ENCODE measurements at places on chromosomes 3 and 15. TPM values are rescaled to one million over a fixed set of nuclear protein-coding genes. Genes with fewer than 3 reads are reported as not detected.

DNA sequence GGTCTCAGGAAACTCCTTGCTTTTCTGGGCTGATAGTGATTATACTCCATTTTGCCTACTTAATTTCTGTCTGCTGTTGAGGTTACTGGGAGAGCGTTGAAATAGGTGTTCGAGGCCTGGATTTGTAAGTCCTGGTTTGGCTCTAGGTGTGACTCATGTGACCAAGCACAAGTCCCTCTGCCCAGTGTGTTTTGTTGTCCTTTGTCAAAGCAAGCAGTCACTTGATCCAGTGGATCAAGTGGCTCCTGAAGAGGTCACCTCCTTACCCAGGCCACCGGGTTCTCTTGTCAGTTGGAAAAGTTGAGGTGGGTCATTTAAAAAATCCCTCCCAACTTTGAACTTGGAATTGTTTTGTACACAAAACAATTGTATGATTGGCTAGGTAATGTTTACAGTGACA is 70.0 kb downstream of the LPP start:
- no peak for DNase-seq

- DNase-seq: no peak
Measured at GRCh38 chr3:4935347-4935746, 43.9 kb upstream of the BHLHE40 start.

DNA sequence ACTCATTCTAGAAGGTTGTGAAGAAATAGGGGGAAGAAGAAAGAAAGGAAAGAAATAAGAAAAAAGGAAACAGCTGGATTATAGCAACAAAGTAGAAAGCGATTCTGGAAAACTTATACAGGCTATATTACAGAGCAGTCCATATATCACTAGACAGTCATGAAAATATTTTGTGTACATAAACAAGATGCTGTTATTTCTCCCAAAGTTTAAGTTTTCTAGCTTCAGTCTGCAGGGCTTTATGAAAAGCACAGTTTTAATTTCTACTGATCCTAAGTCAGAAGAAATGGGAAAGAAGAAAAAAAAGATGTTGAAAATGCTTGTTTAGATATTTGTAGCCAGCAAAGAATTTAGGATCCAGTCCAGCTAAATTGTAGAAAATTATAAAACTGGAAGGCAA is 321.4 kb upstream of the NDN start:
- DNase-seq: no peak

- no peak for DNase-seq
Measured at GRCh38 chr3:178827285-178827856, 244.2 kb downstream of the ZMAT3 start.

GRCh38 chr3:194282436-194283122 is 68.5 kb downstream of the CPN2 start:
- DNase-seq: no peak

GRCh38 chr3:12620305-12620704 is 43.6 kb downstream of the RAF1 start:
- DNase-seq: no peak

DNA sequence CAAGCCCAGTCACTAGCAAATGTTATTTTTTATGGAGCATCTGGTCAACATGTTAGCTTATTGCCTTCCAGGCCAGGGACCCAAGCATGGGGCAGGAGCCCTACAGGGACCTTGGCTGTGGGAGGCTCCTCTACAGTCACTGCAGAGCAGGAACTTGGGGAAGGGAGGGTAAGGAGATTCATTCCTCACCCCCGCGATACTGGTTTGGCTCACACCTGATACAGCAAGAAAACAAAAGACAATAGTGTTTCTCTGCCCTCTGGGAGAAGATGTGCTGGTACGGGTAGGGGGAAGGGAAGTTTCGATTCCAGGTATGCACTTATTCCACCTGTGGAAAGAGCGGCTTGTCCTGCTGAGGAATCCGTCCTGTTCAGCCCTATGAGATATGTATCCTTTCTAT is 77.6 kb downstream of the SLC12A8 start:
- DNase-seq: no peak

DNA sequence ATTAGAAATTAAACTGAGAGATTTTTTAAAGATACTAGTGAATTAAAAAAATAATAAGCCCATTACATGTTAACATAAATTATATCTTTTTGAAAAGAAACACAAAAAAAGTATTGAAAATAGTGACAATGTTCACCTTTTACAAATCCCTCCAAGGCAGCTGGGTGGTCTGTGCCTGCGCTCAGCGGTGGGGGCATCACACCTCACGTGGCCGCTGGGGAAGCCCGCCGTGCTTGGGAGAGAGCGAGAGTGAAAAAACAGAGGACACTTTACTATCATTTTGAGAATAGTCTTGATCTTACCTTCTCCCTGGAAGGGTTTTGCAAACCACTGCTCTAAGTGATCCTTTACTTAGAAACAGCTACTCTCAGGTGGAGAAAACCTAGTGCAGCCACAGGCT is 76.9 kb downstream of the CRTC3 start:
- no peak for DNase-seq

GRCh38 chr3:30578479-30578878 is 27.9 kb upstream of the TGFBR2 start:
- DNase-seq: no peak

DNA sequence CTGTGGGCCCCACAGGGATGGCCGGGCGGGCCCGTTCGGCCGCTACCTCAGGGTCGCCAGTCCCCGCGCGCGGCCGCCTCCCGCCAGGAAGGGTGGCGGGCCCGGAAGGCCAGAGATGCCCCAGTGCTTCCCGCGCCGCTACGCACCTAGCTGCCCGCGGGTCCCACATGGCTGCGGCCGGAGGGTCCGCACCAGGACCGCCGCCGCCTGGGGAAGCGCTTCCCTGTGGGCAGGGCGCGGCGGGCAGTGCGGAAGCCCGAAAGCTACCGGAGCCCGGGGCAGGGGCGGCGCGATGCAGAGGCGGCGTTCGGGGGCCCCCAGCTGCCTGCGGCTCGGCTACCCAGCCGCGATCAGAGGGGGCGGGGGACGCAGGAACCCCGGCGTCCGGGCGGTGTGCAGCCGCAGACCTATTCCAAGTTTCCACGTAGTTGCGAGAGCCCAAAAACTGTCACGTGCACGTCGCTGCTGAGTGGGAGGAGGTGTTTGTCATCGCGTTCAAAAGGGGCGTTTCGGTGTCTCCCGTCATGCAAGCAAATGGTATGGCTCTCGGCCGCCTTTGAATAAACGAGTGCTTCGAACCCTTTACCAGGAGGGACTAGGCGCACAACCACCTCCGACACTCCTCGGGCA is at the start of gene TRANK1:
TRANK1 (minus strand) TSS at position 414 of the 630 bp plus-strand sequence; CDS start at position 169, 245 bp downstream.
- DNase-seq: peak; percentile 51

- no peak for DNase-seq
Measured at GRCh38 chr3:123807820-123808219, 76.3 kb downstream of the MYLK start.

DNA sequence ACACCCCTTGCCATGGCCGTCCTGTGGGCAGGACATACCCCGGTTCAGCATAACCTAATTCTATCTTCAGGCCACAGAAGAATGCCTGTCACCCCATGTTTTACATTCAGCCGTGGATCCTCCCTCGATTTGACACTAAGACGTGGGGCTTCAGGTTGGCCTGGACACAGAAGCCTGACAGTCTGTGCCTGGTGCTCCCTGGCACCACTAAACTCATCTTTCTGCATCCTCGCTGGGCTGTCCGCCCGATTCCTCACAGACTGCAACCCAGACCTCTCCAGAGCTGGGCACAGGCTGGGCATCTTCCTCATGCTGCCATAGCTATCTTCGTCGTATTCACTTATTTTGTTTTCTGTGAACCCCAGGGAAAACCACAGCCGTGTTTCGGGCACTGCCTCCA is 117.8 kb upstream of the IQSEC1 start:
- DNase-seq: no peak

GRCh38 chr15:65079580-65079979 is 3.0 kb downstream of the KBTBD13 start:
- DNase-seq: no peak

Gene LINGO1
- total RNA-seq: 45.7 TPM

Gene SLC12A1
- total RNA-seq: 0.16 TPM

DNA sequence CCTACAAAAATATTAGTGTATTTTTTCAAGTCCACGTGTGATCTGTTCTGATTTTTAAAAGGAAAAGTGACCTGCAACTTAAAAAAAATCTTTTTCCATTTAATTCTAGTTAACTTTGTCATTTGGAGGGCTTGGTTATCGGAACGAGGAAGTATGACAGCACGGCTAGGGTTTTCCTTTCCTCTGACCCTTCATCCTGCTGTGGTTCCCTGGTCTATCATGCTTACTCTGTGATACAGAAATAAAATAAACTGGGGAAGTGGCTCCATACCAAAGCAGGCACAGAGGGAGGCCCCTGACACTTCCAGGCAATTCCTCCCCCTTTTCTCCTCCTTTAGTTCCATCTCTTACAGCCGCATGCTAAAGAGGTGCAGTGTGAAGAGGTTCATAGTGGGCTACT is 491.3 kb downstream of the EDEM1 start:
- no peak for DNase-seq

DNA sequence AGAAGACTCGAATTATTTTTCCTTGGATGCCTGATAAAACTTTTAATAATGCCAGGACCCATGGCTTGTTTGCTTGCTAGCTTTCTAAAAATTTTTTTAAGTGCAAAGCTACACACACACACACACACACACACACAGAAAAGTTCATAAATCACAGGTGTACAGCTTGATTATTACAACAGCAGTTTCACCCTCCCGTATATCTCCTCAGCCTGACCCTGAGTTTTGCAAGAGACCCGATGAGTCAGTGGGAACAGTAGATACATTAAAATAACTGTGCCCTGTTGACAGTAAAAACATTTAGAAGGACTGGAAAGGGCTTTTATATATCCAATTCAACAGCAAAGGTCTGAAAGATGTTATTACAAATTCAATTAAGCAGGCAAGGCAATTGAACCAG is 46.7 kb downstream of the EMC4 start:
- no peak for DNase-seq

DNA sequence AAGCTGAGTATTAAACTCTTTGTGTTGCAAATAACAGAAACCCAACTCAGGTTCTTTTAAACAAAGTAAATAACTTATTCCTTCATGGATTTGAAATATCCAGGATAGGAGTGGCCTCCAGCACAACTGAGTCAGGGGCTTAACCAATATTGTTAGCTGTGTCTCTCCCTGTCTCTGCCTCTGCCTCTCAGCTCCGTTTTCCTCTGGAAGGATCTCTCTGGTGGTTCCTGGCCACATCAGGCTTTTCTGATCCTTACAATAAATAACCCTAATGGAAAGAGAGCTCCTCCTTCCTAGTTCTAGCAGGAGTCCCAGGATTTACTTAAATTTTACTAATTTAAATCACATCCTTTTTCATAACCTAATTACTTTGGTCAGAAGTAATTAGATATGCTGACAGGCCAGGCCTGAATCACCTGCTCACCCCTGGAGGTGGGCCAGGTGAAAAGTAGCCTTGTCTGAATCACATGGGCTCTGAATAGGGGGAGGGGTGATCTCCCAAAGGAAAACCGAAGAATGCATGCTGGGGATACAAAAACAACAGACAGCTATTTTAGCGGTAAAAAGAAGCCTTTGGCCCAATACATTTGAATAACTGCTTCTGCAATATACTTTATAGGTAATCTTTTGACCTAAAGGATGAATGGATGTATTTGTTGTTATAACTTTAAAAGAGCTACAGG is 75.4 kb downstream of the REC114 start:
- no peak for DNase-seq

Gene BCHE
- 15.1 TPM for total RNA-seq

Gene NMD3
- 72.2 TPM for total RNA-seq

DNA sequence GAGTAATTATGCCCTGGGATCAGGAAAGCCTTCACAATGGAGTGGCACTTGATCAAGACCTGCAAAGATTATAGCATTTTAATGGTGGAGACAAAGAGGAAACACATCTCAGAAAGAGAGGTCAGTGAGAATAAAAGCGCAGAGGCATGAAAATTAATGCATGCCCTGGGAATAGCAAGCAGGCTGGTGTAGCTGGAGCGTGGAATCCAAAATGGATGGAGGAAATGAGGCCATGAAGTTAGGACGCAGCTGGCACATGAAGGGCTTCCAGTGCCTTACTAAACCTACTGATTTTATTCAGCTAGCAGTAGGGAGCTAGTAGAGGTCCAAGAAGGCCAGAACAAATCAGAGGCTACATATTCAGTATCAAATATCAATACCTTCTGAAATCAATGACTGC is 38.1 kb downstream of the TMEM212 start:
- DNase-seq: no peak

DNA sequence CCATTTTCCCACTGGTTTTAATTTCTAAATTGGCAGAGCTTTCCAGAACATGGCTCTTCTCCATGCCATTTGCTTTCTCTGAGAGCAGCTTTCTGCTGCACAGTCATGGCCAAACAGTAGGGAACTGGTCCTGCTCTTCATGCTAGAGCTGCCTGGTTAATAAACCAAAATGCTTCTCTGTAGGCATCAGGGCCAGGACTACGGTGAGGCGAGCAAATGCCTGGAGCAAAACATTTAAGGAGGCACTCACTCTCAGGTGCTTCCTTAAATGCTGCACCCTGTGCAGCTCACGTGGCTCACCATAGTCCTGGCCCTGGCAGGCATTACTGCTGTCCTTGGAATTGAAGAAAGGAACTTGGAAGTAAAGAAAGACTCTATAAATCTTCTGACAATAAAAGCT is 48.5 kb upstream of the PPP2R3A start:
- DNase-seq: no peak

Gene HERC2
- total RNA-seq: 64.6 TPM

- no peak for DNase-seq
Measured at GRCh38 chr3:80238152-80238551, 470.4 kb upstream of the ROBO1 start.

Gene TIMP4
- total RNA-seq: 2.5 TPM

- no peak for DNase-seq
Measured at GRCh38 chr3:99242271-99242670, 340.8 kb upstream of the DCBLD2 start.

GRCh38 chr3:65284961-65285360 is 597.2 kb upstream of the ADAMTS9 start:
- DNase-seq: no peak

- no peak for DNase-seq
Measured at GRCh38 chr3:34408088-34408487, 609.7 kb downstream of the PDCD6IP start.

Gene ARPIN
- total RNA-seq: 15.9 TPM

Gene ROPN1
- 0.16 TPM for total RNA-seq

Gene RCN2
- 68.0 TPM for total RNA-seq

Gene AGBL1
- 0.47 TPM for total RNA-seq

DNA sequence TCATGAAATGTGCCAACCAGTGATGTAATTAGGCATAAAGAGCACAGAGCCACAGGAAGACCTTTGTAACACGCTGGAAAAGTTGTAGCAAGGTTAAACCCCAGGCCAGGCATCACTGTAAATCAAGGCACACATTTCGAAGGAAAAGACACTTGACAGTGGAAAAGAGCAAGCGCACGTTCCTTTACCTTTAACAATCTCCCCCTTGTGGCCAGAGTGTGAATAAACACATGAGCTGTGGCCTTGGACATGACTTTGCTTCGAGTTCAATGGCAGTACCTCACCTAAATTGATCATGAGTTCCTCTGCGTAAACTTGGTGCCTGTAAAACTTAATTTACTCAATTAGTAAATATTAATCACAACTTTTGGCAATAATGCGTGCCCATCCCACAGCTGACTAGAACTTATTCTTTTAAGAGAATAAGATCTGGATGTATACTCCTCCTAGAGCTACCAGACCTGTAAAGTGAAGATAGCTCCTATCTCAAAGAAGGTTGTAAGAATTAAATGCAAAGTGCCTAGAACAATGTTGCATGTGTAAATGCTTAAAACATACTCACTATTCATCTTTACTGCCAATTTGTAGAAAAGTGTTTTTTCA is 757.0 kb upstream of the NECTIN3 start:
- DNase-seq: peak; percentile 13
